ENCODE measurements at places on chromosomes 7 and 10.

DNA sequence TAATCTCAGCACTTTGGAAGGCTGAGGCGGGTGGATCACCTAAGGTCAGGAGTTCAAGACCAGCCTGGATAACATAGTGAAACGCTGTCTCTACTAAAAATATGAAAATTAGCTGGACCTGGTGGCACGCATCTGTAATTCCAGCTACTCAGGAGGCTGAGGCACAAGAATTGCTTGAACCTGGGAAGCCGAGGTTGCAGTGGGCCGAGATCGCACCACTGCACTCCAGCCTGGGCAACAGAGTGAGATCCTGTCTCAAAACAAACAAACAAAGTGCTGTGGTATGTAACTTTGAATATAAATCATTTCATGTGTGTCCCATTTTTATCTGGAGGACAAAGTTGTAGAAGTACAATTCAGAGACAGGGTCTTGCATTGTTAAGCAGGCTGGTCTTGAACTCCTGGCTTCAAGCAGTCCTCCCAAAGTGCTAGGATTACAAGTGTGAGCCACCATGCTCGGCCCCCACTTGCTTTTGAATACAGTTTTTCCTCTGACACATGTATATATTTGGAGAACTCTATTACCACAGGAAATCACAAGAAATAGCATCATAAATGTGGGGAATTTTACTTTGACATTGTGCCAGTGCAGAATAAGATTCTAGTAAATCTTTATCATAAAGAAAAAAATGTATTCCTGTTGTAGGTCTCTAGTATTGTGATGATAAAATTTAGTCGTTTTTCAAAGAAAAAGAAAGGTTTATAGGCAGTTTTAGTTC lies 32.6 kb downstream of the PTPN12 start:
- DNase-seq = no peak

DNA sequence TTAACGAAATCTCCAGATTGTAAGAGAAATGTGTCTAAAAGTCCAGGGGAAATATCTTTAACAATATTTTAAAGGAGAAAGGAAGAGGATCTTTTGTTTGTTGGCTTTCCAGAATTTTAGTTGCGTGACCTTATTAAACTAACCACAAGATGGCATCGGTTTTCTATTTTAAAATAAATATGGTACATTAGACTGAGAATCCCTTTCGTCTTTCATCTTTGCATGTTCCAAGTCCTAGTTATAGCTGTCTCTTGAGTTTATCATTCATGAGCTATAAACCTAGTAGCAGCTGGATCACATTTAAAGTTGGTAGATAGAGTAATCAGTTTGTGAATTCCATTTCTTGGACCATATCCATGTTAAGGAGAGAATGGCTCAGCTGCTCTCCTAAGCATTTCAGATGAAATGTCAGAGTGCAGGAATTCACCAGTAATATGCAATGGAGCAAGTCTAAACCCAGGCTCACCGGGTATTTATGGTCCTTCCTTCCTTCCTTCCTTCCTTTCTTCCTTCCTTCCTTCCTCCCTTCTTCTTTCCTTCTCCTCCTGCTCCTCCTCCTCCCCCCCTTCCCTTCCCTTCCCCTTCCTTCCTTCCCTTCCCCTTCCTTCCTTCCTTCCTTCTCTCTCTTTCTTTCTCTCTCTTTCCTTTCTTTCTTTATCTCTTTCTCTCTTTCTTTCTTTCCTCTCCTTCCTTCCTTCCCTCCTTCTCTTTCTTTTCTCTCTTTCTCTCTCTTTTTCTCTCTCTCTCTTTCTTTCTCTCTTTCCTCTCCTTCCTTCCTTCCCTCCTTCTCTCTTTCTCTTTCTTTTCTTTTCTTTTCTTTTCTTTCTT lies 57.8 kb upstream of the RAB18 start:
- DNase-seq = no peak

DNA sequence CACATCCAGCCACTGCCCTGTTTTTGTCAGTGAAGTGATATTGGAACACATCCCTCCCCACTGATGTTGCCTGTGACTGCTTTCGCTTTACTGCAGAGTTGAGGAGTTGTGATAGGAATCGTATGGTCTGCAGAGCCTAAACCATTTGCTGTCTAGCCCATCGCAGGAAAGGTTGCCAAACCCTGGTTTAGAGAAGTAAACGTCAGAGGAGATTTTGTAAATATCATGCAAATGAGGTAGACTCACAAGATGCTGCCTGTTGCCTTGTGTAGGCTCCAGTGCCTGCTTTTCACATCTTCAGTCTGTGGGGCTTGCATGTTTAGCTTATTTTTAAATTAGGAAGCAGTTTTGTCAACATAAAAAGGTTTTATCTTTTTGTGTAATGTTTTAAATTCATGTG lies 107.1 kb downstream of the TRRAP start:
- DNase-seq = no peak

- DNase-seq = no peak
These were observed 34.0 kb upstream of the PDGFA start for GRCh38 chr7:553636-554111.

- no peak for DNase-seq
These were observed 21.1 kb downstream of the LIMK1 start for GRCh38 chr7:74104702-74105101.

DNA sequence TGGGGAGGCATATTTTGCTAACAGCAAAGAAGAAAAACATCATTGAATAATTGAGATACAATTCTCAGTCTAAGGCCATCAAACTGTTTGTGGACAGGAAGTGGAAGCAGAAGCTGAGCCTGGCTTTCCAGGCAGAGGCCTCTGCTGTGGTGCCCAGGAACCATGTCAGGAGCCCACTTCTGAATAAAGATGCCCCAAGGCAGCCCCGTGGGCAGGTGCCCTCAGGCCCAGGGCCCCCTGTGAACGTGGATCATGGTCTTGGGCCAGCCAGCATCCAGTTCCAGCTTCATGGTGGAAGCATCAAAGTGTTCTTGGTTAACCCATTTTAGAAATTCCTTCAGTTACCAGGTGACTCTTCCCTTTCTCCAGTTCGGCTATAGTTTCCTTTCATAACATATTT lies 346.8 kb downstream of the PTPRN2 start:
- DNase-seq = no peak

DNA sequence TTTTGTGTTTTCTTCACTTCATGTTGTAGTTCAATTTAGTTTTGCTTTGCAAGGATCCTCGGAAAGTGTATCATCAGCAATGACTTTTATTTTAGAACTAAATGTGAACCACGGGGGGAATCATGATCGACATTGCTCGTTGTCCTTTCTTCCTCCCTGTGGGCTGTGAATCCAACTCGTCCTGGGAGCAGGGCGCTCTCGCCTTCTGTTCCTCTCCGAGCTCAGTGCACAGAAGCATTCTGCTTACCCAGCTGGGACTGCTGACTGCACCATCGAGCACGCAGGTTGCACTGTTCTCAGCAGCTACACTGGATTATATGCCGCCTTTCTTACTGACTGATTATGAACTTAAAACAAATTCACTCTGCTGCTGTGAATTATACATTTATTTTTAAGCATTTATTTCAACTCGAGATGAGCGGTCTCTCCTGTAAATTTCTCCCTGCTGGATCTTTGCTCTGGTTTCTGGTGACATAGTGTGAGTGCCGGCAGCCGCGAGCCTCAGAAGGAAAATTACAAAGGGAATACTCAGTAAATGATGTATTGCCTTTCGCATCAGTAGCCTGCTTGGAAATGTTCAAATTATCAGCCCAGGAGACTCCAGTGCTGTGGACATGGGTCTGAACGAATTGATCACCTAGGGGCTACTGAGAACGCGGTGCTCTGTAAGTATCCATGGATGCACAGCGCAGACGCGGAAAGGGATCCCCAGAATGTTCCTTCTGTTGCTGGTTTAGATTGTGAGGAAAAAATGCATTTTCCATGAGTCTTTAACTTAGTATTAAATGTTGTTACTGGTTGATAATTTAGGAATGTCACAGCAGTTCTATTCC lies 92.6 kb downstream of the PTPRE start:
- DNase-seq = no peak

- DNase-seq = no peak
These were observed 55.4 kb downstream of the ZRANB1 start for GRCh38 chr10:124997306-124997705.

- DNase-seq = no peak
These were observed 74.3 kb upstream of the TOMM7 start for GRCh38 chr7:22896917-22897316.

DNA sequence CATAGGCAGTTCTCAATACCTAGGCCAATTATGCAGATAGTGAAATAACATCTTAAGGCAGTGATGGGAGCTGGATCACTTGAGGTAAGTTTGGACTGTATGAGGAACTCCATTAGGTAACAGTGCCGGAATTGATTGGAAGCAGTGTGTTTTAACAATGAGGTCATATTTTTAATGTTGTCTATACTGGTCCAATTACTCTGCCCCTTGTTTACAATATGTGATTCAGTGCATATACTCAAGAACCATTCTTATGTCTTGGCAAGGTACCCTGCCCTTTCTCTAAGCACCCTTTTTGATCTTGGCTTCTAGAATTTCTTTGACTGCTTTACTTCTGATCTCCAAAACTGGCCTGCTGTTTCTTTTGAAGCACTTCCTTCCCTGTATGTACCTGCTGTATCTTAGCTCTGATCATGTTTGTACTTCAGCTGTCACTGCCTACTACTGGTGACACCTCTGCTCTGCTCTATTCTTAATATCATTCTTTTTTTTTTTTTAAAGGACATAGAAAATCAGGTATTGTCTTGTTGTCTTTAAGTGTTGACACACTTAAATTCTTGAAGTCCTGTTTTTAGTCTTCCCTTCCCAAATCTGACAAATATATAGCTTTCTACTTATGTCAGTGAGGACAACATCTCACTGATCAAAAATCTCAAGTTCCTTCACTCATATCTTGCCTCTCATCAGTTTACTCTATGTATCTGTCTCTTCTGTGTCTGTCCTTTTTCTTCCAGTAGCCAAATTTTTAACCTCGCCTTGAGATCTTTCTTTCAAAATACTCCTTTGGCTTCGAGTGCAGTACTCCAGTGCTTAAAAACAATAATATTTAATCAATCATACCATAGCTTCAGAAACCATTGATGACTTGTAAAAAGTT lies 46.4 kb upstream of the RPA3 start:
- DNase-seq = no peak

DNA sequence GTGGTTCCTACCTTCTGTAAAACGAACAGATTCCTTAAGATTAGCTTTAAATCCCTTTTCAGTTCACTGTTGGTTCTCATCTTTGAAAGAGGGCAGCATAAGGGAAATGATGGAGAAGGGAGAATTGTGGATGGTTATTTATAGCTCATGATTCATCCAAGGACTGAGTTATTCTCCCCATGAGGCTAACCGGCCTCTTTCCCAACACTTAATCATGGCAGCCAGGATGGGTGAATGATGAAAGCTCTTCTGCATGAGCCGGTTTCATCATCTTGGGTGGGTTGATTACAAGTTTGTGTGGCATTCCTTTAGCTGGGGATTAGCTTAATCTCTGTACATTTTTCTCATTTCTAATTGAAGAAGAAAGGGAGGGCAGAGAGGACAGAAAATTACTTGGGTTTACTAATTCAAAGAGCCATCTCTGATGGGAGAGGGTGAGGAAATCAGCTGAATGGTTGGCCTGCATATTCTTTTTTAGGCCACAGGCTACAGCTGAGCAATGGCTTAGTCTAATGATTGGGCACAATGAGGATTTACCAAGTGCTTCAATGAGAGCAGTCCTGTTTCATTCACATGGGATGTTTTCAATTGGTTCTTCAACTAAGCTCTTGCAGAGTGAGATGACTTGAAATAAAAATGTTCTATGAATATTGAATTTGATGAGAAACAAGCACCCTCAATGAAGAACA lies 250.0 kb downstream of the BMPER start:
- no peak for DNase-seq

DNA sequence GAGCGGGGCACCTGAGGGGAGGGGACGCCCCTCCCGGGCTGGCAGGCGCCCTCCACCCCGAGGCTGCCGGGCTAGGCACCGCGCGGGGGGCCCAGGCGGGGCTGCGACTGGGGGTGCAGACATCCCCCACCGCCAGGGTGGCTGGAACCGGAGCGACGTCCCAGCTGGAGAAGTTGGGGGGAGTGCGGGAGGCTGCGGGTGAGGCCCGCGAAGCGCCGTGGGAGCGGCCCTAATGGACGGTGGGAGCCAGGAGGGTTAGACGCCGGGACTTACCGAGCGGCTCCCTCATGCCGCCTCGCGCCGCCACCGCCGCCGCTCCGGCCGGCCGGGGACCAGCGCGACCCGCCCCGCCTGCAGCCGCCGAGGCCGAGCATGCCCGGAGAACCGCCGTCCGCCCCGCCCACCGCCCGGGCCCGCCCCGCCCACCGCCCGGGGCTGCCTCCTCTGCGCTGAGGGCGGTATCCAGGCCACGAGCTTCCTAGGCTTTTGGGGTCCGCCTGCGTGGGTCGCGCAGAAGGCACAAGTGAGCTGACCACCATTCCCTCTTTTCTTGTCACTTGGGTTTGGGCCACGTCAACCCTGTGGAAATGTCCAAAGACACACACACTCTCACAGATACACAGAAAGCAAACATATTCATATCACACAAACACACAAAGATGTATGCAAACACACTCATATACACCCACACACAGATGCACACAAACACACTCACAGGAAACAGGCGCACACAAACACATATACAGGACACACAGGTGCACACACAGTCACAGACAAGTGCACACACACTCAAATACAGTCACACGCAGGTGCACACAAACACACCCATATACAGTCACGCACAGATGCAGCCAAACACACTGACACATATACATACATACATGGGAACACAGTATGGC lies at the start of gene JCAD:
TSS of gene JCAD (minus strand) at position 378 of the 899 bp plus-strand sequence. CDS start 11,774 bp downstream, outside the sequence.
- peak; percentile 67 for DNase-seq

- no peak for DNase-seq
These were observed 1.3 kb downstream of the MKI67 start for GRCh38 chr10:128124813-128125403.

DNA sequence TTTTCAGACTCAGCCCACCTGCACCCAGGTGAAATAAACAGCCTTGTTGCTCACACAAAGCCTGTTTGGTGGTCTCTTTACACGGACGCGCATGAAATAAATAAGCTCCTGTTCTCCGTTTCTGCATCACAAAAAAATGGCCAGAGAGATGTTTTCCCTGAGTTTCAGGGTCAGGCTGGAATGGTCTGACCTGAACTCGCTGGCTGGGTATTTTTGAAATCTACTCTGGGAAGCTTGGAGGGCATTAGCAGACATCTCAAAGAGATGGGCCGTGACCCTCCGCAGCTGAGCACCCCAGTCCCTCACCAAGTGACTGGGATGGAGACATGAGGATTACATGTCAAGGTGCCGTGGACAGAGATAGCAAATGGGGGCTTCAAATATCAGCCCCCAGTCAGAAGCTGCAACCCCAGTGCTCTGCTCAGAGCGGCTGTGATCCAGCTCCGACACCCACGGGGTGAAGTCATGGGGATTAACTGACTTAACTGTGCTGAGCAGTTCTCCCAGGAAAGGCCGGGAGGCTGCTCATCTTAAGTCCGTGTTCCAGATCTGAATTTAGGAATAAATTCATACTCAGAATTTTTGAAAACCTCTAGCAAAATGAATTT lies 22.3 kb downstream of the CALML5 start:
- no peak for DNase-seq

- no peak for DNase-seq
These were observed 69.5 kb downstream of the ADCY1 start for GRCh38 chr7:45643630-45644029.

GRCh38 chr10:119243488-119243887 lies 36.1 kb downstream of the GRK5 start:
- DNase-seq = no peak

Measured in left colon (tissue), 2 donors.